ENCODE measurements at places on chromosomes 12 and 14.

DNA sequence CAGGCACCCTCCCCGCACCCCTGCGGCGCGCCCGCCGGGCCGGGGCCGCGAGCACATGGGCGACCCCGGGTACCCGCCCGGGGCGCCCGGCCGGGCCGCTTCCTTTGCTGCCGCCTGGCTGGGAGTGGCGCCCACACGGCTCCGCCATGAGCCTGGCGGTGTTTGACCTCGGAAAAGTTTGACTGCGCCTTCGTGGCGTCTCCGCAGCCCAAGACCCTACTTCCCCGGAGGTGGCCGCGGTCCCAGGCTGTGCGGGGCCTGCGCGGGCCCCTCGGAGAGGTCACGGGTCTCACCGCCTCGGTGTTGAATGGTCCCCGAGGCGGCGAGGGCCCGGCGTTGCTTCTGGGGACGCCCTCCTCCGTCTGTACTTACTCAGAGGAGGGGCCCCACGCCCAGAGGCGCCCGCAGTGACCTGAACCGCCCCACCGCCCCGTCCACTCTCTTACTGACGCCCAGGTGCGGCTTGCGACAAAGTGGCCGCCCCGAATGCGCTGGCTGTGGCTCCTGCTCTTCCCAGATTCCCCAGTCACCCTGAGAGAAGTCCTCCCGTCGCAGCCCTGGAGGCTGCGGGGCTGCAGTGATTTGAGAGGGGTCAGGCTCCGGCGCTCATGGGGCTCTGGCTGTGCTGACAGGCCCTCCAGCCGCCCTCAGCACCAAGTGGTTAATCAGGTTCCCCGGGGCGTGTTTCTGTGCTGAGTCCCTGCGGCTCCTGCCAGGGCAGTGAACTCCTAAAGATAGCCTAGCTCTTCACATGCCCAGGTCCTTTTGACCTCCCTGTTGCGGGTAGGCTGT, 5.8 kb downstream of the KMT5A start:
- peak overlapping the region; percentile 59 for H3K27ac ChIP-seq
- peak overlapping the region; percentile 84 for H3K4me3 ChIP-seq
- peak; percentile 25 for DNase-seq
- H3K36me3 ChIP-seq = peaks cover 3% of the 10 kb centered on the region
- H3K4me1 ChIP-seq = peaks cover 20% of the 10 kb centered on the region

GRCh38 chr14:49687942-49688700, at the start of gene POLE2:
Gene POLE2 (minus strand): TSS chr14:49688214. CDS start chr14:49688203, 11 bp downstream.
- H3K4me1 ChIP-seq = peaks cover 21% of the 10 kb centered on the region
- peak within 1 kb of the TSS; percentile 87 for H3K27ac ChIP-seq
- H3K4me3 ChIP-seq = peak within 1 kb of the TSS; percentile 93

GRCh38 chr12:68481181-68481941, 129.3 kb upstream of the RAP1B start:
- peak overlapping the region; percentile 81 for H3K27ac ChIP-seq
- H3K4me3 ChIP-seq = peak overlapping the region; percentile 78
- no peaks in the 10 kb centered on the region for H3K36me3 ChIP-seq

DNA sequence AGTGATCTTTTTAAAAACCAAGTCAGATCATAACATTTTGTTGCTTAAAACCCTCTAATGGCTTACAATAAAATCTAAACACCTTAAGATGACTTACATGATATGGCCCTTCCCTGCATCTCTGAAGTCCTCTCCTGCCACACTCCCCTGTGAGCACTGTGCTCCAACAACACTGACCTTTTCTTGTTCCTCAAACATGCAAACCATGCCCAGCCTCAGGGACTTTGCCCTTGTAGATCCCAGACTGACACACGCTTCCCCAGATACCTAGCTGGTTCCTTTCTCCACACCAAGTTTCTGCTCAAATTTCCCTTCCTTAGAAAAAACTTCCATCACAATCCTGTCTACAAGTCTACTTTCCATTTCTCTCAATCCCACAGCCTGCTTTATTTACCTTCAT, 128.6 kb downstream of the IPO8 start:
- H3K36me3 ChIP-seq = no peaks in the 10 kb centered on the region
- no peak overlapping the region for H3K4me3 ChIP-seq
- no peak for DNase-seq
- H3K4me1 ChIP-seq = no peaks in the 10 kb centered on the region
- H3K27ac ChIP-seq = no peak overlapping the region
- no peaks in the 10 kb centered on the region for H3K27me3 ChIP-seq

DNA sequence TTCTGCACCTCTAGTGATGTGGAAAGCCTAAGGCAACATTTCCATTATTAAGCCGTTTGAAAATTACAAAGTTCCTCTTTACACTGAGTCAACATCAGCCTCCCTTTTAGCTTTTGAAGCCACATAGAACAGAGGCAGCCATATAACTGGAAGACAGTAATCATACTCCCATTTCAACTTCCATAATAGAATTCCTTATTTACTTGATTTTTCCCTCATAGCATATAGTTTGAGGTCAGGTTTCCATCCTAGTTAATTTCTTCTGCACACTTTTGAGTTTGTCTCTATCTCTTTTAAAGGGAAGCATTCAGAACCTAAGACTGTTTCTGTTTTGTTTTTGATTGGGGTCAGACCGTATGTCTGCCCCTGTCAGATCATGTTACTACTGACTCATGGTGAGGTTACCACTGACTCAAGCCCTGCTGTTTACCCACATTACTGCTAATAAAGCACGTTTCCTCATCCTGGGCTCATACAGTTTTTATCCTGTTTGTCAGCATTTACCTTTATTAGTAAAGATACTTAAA, 161.0 kb downstream of the SLC38A4 start:
- H3K4me1 ChIP-seq = peaks cover 27% of the 10 kb centered on the region
- no peak overlapping the region for H3K27ac ChIP-seq
- H3K4me3 ChIP-seq = no peak overlapping the region
- H3K36me3 ChIP-seq = peaks cover 3% of the 10 kb centered on the region

GRCh38 chr12:111443586-111443985, 37.9 kb downstream of the SH2B3 start:
- peaks cover 82% of the 10 kb centered on the region for H3K4me1 ChIP-seq
- peak overlapping the region; percentile 48 for H3K27ac ChIP-seq
- no peak overlapping the region for H3K4me3 ChIP-seq
- H3K27me3 ChIP-seq = no peaks in the 10 kb centered on the region
- DNase-seq = no peak

DNA sequence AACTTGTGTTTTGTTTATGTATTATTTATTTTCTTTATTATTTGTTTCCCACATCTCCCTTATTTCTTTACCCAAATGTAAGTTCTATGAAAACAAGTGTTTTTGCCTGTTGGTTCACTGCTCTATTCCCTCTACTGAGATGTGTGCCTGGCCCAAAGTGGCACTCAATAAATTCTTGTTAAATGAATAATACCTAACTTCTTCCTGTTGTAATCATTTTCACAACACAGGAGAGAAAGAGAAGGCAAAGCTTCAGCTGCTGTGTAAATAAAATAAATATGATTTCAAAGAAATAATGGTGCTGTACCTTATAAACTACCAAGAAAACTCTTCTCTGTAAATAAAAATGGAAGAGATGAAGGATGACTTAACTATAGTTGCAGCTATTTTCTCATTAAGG, 116.2 kb downstream of the TRHDE start:
- DNase-seq = no peak
- H3K4me1 ChIP-seq = no peaks in the 10 kb centered on the region
- no peaks in the 10 kb centered on the region for H3K36me3 ChIP-seq
- H3K27me3 ChIP-seq = no peaks in the 10 kb centered on the region

GRCh38 chr14:99792210-99792535, 1.0 kb upstream of the EML1 start:
- no peak for DNase-seq
- peaks cover 5% of the 10 kb centered on the region for H3K4me1 ChIP-seq

- H3K36me3 ChIP-seq = peaks cover 7% of the 10 kb centered on the region
- H3K4me3 ChIP-seq = no peak overlapping the region
- H3K27ac ChIP-seq = no peak overlapping the region
These were observed 69.0 kb downstream of the PPM1H start for GRCh38 chr12:62865937-62866336.

DNA sequence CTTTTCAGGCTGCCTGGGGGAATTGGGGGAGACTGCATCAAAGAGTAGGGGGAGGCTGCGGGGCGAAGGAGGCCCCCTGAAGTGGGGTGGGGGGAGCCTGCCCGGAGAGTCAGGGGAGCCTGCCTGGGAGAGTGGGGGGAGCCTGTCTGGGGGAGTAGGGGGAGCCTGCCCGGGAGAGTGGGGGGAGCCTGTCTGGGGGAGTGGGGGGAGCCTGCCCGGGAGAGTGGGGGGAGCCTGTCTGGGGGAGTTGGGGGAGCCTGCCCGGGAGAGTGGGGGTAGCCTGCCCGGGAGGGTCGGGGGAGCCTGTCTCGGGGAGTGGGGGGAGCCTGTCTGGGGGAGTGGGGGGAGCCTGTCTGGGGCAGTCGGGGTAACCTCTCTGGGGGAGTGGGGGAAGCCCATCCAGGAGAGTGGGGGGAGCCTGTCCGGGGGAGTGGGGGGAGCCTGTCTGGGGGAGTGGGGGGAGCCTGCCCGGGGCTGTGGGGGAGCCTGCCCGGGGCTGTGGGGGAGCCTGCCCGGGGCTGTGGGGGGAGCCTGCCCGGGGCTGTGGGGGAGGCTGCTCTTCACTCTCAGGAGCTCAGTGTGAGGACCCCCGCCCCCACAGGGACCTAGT, 6.5 kb upstream of the DEGS2 start:
- H3K27ac ChIP-seq = peak overlapping the region; percentile 87
- DNase-seq = no peak
- H3K4me1 ChIP-seq = peaks cover 13% of the 10 kb centered on the region
- H3K4me3 ChIP-seq = peak overlapping the region; percentile 96
- no peaks in the 10 kb centered on the region for H3K36me3 ChIP-seq
- H3K27me3 ChIP-seq = no peaks in the 10 kb centered on the region

DNA sequence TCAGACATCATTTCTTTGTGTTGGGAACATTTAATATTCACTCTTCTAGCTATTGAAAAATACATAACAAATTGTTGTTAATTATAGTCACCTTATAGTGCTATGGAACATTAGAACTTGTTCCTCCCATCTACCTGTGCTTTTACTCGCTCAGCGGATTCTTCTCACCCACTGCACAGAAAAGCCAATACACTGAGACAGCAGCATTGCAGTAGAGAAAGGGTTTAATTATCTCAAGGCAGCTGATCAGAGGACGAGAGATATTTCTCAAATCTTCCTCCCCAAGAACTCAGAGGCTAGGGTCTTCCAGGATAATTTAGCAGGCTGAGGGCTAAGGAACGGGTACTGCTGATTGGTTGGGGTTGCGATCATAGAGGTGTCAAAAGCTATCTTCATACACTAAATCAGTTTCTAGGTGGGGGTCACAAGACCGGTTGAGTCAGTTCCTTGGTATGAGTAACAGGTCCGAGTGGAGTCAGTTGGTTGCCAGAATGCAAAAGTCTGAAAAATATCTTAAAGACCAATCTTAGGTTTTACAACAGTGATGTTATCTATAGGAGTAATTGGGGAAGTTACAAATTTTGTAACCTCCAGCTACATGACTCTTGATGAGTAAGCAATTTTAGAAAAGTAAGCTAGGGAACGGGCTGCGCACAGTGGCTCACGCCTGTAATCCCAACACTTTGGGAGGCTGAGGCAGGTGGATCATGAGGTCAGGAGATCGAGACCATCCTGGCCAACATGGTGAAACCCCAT, 173.1 kb downstream of the FBXL14 start:
- H3K27me3 ChIP-seq = no peaks in the 10 kb centered on the region
- no peak overlapping the region for H3K27ac ChIP-seq
- peaks cover 14% of the 10 kb centered on the region for H3K4me1 ChIP-seq
- DNase-seq = no peak
- peaks cover 49% of the 10 kb centered on the region for H3K36me3 ChIP-seq

- DNase-seq = no peak
- H3K27ac ChIP-seq = no peak overlapping the region
- no peaks in the 10 kb centered on the region for H3K27me3 ChIP-seq
- peaks cover 43% of the 10 kb centered on the region for H3K4me1 ChIP-seq
These were observed 1.0 kb downstream of the KLHL33 start for GRCh38 chr14:20434701-20435581.

DNA sequence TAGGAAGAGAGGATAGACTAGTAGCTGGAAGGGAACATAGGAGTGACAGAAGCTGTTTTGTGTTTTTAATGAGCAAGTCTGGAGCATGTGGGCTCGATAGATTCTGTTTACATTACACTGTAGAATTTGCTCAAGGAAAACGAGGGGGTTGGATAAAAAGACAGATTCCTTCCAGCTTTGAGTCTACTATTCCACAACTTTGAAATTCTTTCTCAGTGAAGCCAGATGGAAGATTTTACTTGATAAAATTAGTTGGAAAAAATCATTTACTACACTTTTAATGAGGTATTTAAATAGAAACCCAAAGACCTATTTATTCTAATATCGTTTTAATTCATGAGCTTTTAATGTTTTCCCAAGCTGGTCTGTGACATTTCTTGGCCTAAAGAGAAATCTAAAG, 19.5 kb upstream of the EPS8 start:
- DNase-seq = no peak
- no peak overlapping the region for H3K27ac ChIP-seq
- peaks cover 26% of the 10 kb centered on the region for H3K27me3 ChIP-seq
- no peaks in the 10 kb centered on the region for H3K36me3 ChIP-seq
- no peaks in the 10 kb centered on the region for H3K4me1 ChIP-seq
- no peak overlapping the region for H3K4me3 ChIP-seq

DNA sequence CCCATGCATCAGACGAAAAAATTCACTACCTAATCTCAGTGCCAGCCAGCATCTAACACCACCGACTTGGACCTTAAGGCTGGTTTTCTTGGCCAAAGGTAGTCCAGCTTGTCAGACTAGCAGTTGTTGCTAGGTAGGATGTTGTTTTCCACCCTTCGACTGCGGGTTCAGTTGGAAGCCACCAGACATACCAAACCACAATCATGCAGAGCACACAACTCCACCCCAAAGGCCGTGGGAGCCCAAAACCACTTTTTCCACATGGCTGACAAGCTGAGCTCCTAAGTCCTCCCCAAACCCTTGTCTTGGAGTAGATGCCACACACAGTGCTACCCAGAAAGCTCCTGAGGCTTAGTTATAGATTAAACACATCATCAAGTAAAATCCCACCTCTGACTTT, 46.8 kb downstream of the LRIG3 start:
- H3K36me3 ChIP-seq = no peaks in the 10 kb centered on the region
- no peak overlapping the region for H3K4me3 ChIP-seq

All from naive B cell (primary cell).